ENCODE measurements at places on chromosomes 12 and 14.

- no peak for DNase-seq
Measured at GRCh38 chr12:65673732-65674131, 150.6 kb upstream of the HMGA2 start.

- DNase-seq: no peak
Measured at GRCh38 chr12:44581642-44582242, 294.4 kb downstream of the NELL2 start.

GRCh38 chr14:55536204-55536708 lies 43.8 kb upstream of the KTN1 start:
- no peak for DNase-seq

- no peak for DNase-seq
Measured at GRCh38 chr12:95870897-95871296, 12.1 kb downstream of the SNRPF start.

DNA sequence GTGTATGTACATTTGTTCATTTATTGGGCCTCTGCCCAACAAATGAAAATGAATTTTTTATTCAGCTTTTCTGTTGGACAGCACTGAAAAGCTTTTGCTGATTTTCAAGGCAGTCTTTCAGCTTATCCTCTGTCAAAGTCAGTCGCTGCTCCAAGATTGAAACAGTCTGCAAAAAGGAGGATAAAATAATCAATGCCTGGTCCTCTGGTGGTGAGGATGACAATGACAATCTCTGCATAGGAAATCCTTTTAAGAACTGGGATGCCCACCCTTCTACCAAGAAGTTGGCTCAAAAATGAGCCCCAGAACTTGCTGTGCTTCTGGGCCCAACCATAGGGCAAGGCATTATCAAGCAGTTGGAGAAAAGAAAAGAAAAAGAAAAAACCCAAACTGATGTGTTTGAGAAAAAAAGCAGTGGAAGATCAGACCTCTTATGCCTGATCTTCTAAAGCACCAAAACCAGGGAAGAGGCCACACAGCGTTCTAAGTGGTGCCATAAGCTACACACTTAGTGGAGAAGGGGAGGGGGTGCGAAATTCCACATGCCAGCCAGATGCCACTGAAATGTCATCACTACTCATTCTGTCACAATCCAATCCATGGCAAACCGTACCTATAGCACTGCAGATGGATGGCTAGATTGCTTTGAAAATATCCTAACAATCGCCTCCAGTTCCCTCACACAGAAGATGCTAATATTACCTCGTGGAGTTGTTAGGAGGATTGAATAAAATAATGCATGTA lies 69.0 kb upstream of the DUSP6 start:
- no peak for DNase-seq

DNA sequence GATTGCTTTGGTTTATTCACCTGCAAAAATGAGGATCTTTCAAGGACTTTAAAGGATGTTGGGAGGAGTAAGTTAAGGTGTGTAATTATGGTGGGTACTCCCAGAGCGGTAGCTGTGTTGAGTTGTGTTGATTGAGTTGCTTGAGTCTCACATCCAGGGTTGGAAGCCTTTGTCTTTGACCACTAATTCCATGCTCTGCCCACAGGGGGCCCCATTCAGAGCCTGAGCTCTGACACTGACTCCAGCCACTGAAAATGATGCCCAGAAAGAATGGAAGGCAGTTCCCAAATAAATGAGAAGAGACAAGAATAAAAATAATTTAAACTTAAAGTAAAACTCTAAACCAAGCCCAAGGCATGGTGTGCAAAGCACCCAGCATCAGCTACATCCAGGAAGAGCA lies 237.4 kb upstream of the PWP1 start:
- DNase-seq: no peak

DNA sequence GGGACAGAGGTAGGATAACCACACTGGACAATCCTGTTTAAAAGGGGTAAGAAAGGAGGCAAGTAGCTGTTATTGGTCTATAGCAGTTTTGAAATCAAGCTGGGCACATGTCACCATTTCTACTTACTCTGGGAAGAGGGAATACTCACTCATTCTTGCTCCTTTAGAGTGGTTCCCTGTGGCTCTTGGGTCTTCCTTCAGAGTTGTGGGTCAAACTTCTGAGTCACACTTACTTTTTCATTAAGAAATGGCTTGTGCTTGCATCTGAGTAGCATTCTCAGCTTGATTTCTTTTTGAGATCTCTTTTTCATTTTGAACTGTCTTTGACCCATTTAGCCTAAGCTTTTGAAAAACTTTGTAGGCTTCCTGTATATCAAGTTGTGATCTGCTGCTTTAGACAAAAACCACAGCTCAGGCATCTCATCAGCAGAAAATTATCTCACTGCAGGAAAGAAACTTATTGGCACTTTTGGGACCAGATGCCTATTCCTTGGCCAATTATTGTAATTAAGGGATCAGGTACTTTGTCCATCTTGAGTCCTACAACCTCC lies 122.2 kb downstream of the AEBP2 start:
- no peak for DNase-seq

DNA sequence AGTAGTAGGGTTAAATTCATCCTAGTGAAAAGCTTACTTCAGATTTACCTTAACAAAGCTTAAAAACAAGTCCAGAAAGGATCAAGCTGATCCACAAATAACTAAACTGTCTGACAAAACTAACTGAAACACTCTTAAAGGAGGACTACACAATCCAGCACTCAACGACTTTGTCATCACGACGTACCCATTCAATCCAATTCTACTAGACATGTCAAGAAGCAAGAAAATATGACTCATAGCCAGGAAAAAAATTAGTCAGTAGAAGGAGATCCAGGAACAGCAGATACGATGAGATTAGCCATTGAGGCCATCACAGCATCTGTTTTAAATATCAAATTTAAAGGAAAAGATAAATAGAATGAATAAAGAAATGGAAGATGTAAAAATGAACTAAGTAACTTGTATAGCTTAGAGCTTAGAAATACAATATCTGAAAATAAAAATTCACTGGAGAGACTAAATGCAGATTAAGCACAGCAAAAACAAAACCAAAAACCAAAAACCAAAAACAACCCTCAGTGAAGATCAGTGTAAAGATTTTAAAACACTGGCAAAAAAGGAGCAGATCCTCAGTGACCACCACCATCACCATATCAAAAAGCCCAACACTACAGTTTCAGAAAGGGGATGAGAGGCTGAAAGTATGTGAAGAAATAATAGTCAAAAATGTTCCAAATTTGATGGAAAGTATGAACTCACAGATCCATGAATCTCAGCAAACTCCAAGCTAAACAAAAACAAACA lies 95.0 kb upstream of the CCND2 start:
- no peak for DNase-seq

- no peak for DNase-seq
Measured at GRCh38 chr12:50162230-50162629, 4.9 kb downstream of the CERS5 start.

DNA sequence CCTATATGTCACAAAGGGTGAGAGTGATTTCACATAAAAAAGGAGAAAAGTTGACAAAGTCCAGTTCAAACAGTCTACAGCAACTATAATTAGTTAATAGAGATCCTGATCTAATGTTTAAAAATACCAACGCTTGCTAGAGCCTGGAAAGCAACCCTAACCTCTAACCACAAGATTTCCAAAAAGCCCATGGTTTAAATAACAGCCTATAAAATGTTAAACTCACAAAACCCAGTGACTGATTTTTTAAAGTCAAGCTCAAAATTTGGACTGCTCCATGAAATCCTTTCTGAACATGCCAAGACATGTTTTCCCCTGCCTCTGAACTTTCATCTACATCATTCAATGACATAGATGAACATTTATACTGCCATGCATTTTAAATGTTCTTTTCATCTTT lies 81.6 kb downstream of the PLEKHG7 start:
- peak; percentile 44 for DNase-seq

GRCh38 chr14:54889919-54890318 lies 12.7 kb downstream of the GCH1 start:
- no peak for DNase-seq

GRCh38 chr12:108752387-108752786 lies 21.1 kb upstream of the CORO1C start:
- no peak for DNase-seq

DNA sequence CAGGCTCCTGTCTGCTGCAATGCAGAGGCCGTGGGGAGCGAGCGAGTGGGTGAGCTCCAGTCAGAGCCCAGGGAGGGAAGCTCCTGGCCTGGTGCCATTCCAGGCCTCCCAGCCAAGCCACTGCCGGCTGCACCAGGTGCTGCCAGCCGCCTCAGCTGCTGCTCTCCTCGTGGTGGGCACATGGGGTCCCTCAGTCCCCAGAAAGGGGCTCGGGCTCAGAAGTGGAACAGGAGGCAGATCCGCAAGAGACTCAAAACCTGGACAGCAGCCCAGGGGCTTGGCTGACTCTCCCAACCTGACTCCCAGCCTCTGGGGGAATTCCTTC lies 2.4 kb downstream of the ABCB9 start:
- no peak for DNase-seq

GRCh38 chr14:30125322-30125979 lies 197.8 kb upstream of the PRKD1 start:
- DNase-seq: no peak

DNA sequence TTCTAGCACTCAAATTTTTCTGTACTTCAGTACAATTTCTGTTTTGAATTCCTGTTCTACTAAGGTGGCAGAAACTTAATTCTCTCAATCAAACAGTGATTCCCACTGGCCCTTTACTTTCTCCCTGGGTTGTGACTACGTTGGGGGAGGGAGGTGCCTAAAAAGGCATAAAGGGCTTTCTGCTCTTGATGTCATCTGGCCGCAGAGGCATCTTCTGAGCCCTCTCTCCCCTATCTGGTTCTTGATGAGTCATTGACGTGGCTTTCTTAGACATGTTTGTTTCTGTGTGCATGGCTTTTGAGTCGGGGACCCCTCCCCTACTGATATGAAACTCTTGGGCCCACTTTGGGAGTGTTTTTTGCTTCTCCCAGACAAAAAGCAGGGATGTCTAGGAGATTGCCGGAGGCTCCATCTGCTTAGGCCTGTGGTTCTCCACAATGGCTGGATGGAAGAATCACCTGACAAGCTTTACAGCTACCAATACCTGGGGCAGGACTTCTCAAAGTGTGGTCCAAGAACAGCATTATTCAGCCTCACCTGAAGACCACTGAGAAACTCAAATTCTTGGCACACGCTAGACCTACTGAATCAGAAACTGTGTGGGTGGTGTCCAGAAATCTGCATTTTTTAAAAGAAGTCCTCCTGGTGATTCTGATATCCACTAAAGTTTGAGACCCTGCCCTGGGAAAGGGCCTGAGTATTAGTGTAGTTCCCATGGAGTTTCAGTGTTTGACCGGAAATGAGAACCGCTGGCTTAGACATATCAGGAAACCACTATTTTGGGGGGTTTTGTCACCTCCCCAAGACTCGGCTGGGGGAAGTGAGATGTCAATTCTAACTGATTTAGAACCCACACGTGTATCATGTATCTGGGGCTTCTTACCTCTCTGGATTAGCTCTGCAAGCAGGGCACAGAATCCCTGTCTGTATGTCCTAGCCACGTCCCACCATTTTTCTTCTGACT lies 395.7 kb upstream of the PDE3A start:
- no peak for DNase-seq

GRCh38 chr14:61569812-61570548 lies 125.3 kb upstream of the HIF1A start:
- DNase-seq: peak; percentile 41

GRCh38 chr12:68440068-68440581 lies 108.0 kb upstream of the MDM1 start:
- DNase-seq: peak; percentile 51

GRCh38 chr14:104387022-104388010 lies 192.2 kb upstream of the C14orf180 start:
- DNase-seq: no peak

DNA sequence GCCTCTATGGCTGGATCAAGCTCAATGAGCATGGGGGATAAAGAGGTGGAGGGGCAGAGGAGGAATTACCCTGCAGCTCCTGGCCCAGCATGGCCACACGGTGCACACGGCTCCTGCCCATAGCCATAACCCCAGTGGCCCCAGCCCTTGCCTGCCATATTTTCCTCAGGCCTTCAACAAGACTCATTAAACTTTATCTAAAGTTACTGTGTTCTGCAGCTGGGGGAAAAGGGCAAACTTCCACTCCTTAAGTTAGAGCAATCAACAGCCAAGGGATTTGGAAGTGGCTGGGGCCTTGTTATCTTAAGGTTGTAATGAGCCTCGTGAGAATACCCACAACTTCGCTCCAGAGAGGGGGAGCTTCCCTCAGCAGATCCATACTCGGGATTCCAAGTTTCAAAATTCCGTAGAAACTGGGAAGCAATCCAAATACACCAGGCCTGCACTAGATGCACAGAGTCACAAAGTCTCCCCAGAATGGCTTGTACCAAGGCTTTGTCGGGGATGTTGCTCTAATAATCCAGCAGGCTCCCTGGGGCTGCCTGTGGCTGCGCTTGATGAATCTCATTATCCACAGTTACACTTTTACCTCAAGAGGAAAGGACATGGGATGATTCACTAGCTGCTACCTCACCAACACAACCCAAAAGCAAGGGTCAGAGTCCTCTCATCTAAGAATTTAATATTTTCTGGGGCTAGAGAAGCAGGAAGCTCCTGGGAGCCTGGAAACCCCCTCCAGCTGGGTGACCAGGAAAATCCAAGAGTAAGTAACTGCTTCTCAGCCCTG lies 13.0 kb upstream of the OR6J1 start:
- DNase-seq: no peak

- DNase-seq: no peak
Measured at GRCh38 chr12:69688021-69688420, 11.1 kb downstream of the BEST3 start.

DNA sequence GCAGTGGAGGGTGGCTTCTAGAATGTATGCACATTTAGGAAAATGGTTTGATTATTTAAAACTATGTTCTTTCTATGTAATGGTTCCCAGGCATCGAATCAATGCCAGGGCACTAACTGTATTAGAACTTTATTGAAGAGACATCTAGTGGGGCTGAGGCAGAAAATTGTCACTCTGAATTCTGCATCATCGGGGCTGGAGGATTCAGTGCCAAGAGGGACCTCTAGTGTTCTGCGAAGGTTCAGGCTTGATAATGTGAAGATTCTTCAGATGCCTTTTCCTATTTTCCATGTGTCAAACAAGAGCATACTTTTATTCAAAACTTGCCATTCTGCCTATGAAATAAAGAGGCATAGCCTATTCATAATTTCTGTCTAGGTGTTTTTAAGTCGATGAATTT lies 146.3 kb downstream of the CAND1 start:
- peak; percentile 62 for DNase-seq
